ENCODE measurements at places on chromosomes 13 and 19.

GRCh38 chr19:43820098-43820883, 6.8 kb upstream of the ZNF283 start:
- H3K27ac ChIP-seq = no peak overlapping the region
- peaks cover 4% of the 10 kb centered on the region for H3K27me3 ChIP-seq
- no peak for DNase-seq
- H3K4me3 ChIP-seq = peak overlapping the region; percentile 26
- peaks cover 2% of the 10 kb centered on the region for H3K4me1 ChIP-seq

- no peak for DNase-seq
- no peaks in the 10 kb centered on the region for H3K36me3 ChIP-seq
- H3K27ac ChIP-seq = no peak overlapping the region
These were observed 11.6 kb downstream of the ARRDC5 start for GRCh38 chr19:4891066-4891465.

GRCh38 chr19:21566073-21566472, 60.7 kb downstream of the ZNF429 start:
- no peaks in the 10 kb centered on the region for H3K4me1 ChIP-seq
- H3K4me3 ChIP-seq = no peak overlapping the region
- H3K27me3 ChIP-seq = no peaks in the 10 kb centered on the region
- no peak overlapping the region for H3K27ac ChIP-seq
- no peaks in the 10 kb centered on the region for H3K36me3 ChIP-seq

DNA sequence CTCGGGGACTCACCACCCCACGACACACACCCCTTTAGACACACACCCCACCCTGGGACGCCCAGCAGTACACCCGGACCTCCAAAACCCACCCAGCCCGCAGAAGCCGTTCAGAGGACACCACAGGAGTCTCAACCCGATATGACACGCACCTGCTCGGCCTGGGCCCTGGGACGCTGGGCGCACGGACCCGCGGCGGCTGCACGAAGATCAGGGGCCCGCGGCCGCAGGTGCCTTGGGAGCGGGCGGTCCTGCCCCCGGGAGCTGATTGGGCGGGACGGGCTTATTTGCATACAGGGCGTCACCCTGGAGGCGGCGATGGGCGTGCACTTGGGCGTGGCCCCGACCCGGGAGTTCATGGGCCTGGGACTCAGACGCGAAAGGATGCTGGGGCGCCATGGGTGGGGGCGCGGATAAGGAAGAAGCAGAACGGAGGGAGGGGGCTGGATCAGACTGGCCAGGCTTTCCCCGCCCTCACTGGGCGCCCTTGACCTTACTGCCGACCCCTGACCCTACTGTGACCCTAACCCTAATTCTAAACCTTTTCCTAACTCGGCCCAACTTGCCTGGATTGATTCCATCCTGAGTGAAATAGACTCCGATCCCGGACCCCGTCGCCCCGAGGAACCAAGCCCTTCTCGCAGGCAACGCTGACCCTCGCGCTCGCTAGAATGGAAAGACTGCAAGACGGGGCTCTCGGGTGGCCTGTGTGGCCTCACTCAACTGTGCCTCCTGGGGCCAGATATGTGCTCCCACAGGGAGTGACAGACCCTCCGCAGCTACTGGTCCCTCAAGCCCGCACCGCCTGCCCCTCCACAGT, at the start of gene MEF2B:
TSS of gene MEF2B (minus strand) at position 211 of the 820 bp plus-strand sequence. CDS start 19,528 bp downstream, outside the sequence.
- H3K4me3 ChIP-seq = peak within 1 kb of the TSS; percentile 14
- H3K36me3 ChIP-seq = no peaks in the 10 kb centered on the region
- DNase-seq = peak; percentile 72
- peaks cover 4% of the 10 kb centered on the region for H3K27me3 ChIP-seq

DNA sequence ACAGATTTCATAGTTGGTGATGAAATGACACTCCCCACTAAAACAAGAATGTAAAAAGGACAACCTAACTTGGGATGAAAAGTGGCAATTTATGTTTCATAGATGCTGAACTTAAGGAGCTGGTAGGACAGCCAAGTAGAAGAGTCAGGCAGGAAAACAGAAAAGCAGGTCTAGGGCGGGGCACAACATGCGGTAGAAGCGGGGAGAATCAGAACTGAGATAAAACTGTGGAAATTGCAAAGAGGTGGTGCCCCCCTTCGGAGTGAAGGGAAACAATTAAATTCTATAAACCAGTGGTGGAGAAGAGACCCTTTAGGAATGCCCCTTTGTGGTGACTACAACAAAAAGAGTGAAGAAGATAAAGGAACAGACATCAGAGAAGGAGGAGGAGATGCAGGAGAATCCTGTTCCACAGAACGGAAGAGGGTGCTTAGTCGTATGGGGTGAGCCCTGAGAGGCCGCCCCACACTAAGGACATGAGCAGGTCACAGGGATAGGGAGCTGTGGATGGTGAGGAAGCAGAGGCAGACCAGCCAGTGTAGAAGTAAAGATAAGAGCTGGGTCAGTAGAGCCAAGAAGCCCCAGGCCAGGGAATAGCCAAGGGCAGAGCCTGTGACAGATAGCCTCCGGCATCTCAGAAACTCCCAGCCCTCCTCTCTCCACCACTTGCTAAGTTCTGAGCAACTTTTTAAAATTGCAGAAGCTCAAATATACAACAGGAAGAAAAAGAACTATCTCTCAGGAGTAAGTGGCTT, 100.3 kb upstream of the DOCK9 start:
- no peak overlapping the region for H3K4me3 ChIP-seq
- no peaks in the 10 kb centered on the region for H3K27me3 ChIP-seq
- H3K4me1 ChIP-seq = no peaks in the 10 kb centered on the region
- H3K36me3 ChIP-seq = no peaks in the 10 kb centered on the region
- no peak overlapping the region for H3K27ac ChIP-seq

DNA sequence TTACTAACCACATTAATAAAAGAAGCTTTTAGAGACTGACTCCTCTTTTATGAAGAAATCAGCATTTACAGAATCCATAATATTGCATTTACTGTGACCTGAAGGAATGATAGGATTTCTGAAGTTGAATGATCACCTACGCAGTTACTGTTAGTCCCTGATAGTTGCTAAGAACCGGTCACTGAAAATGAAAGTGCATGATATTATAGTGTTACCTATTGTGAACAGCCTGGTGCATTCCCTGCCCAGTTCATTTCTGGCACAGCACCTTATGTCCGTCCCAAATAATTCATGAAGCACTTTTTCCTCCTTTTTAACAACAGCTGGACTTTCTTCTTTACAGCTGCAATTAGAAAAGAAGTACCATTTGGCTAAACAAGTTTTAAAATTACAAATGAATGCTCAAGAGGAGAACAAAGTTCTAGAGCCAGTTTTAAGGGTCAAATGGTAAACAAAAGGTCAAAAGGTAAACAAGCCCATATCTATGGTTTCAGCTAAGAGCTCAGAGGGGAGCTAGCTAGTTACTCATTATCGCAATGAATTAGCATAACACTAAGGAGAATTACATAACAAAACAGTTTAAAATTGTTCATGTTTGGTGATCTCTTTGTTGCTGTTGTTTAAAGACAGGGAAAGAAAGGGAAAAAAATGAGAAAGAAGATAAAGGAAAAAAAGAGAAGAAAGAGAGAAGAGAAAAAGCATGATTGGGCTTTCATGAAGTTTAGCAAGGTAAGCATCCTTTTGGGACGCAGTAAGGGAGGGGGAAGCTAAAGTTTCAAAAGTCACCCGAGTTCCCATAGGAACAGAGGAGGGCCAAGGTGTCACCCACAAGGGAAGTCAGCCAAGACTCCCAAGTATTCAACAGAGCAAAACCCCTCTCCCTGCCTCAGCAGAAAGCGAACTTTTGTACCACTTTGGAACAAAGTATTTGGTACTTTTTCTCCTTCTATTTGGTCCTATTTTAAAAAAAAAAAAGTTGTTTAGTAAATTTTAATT, 50.2 kb downstream of the FLT3 start:
- peak; percentile 33 for DNase-seq
- H3K27me3 ChIP-seq = no peaks in the 10 kb centered on the region
- H3K27ac ChIP-seq = no peak overlapping the region
- no peaks in the 10 kb centered on the region for H3K36me3 ChIP-seq

GRCh38 chr13:61779456-61779855, 363.8 kb upstream of the PCDH20 start:
- no peaks in the 10 kb centered on the region for H3K36me3 ChIP-seq
- no peak for DNase-seq

- no peak overlapping the region for H3K4me3 ChIP-seq
- no peaks in the 10 kb centered on the region for H3K4me1 ChIP-seq
- H3K36me3 ChIP-seq = no peaks in the 10 kb centered on the region
- H3K27ac ChIP-seq = no peak overlapping the region
These were observed 8.9 kb downstream of the RASL11A start for GRCh38 chr13:27279506-27279905.

DNA sequence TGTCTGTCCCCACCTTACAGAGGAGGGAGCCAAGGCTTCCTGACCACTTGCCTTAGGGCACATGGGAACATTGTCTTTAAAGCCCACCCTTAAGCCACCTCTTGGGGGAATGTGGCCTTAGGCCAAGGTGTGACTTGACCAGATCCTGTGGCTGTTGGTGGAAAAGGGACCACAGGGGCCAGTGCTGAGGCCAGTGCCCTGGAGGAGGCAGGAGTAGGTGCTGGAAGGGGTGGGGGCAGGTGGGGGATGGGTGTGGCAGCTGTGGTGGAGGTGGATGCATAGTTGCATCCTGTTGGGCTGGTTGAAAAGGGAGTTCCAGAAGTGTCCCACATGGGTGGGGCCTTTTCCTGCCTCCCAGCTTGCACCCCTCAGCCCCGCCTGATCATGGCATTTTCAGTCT, 44.8 kb downstream of the DNM2 start:
- H3K4me1 ChIP-seq = 0 out of 2 replicates have a peak, but pooled peaks cover 3% of the 10 kb centered on the region
- H3K27me3 ChIP-seq = no peaks in the 10 kb centered on the region
- peaks cover 2% of the 10 kb centered on the region for H3K36me3 ChIP-seq
- DNase-seq = no peak

GRCh38 chr13:49657241-49657641, 28.9 kb downstream of the ARL11 start:
- H3K4me1 ChIP-seq = no peaks in the 10 kb centered on the region
- no peak overlapping the region for H3K27ac ChIP-seq
- H3K4me3 ChIP-seq = no peak overlapping the region
- no peaks in the 10 kb centered on the region for H3K27me3 ChIP-seq
- H3K36me3 ChIP-seq = peaks cover 3% of the 10 kb centered on the region

DNA sequence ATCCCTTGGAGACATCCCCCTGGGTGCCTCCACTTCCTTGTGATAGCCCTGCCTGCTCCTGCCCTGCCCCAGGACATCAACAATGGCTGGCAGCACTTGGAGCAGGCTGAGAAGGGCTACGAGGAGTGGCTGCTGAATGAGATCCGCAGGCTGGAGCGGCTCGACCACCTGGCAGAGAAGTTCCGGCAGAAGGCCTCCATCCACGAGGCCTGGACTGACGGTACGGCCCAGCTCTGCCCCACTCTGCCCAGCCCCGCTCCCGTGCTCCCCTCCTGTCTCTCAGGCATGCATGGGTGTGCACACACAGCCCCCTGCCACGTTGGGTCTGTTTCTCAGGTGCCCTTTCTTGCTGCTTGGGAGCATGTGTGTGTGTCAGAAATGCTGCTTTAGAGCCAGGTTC, 26.4 kb downstream of the CAPN12 start:
- H3K4me1 ChIP-seq = no peaks in the 10 kb centered on the region
- peaks cover 58% of the 10 kb centered on the region for H3K36me3 ChIP-seq
- H3K4me3 ChIP-seq = no peak overlapping the region
- no peak overlapping the region for H3K27ac ChIP-seq
- DNase-seq = no peak

GRCh38 chr19:12626958-12627357, 16.2 kb downstream of the ZNF791 start:
- peaks cover 31% of the 10 kb centered on the region for H3K36me3 ChIP-seq
- DNase-seq = no peak
- H3K4me1 ChIP-seq = no peaks in the 10 kb centered on the region

- DNase-seq = no peak
- no peak overlapping the region for H3K4me3 ChIP-seq
- H3K4me1 ChIP-seq = no peaks in the 10 kb centered on the region
- no peaks in the 10 kb centered on the region for H3K36me3 ChIP-seq
- H3K27ac ChIP-seq = no peak overlapping the region
These were observed 79.0 kb upstream of the ZNF536 start for GRCh38 chr19:30293051-30293785.

DNA sequence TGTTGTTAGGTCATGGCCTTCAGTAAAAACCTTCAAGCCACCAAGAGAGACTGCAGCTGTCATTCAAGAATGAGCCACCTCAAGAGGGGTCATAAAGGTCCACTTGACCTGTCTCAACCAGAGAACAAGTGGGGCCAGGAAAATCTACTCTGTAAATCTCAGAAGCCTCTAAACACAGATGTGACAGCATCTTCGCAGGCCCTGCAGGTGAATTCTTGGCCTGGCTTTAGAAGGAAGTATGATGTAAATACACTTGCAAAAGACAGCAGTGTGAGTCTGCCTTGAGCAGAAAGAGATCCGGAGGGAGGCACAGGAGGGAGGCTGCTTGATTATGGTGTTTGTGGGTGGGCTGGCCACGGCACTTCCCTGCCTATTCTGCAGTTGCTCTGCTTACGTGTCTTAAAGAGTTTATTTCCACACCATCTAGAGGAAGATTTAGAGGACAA, 1082.9 kb downstream of the UQCRFS1 start:
- no peaks in the 10 kb centered on the region for H3K27me3 ChIP-seq
- H3K36me3 ChIP-seq = no peaks in the 10 kb centered on the region
- H3K4me1 ChIP-seq = no peaks in the 10 kb centered on the region

DNA sequence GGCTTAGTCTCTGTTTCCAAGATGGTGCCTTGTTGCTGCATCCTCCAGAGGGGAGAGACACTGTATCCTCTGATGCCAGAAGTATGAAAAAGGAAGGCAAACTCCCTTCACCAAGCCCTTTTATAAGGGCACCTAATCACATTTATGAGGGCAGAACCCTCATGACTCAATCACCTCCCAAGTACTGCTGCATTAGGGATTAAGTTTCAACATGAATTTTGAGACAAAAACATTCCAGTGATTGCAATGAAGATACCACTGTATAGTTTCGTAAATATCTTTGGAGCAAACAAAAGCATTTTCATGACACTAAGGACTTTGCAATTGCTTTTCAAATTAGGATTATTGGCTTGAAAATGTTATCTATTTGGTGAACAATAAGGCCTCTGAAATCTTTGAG, 63.8 kb downstream of the RNF17 start:
- no peak for DNase-seq
- H3K4me3 ChIP-seq = no peak overlapping the region
- no peaks in the 10 kb centered on the region for H3K36me3 ChIP-seq
- H3K27me3 ChIP-seq = no peaks in the 10 kb centered on the region

DNA sequence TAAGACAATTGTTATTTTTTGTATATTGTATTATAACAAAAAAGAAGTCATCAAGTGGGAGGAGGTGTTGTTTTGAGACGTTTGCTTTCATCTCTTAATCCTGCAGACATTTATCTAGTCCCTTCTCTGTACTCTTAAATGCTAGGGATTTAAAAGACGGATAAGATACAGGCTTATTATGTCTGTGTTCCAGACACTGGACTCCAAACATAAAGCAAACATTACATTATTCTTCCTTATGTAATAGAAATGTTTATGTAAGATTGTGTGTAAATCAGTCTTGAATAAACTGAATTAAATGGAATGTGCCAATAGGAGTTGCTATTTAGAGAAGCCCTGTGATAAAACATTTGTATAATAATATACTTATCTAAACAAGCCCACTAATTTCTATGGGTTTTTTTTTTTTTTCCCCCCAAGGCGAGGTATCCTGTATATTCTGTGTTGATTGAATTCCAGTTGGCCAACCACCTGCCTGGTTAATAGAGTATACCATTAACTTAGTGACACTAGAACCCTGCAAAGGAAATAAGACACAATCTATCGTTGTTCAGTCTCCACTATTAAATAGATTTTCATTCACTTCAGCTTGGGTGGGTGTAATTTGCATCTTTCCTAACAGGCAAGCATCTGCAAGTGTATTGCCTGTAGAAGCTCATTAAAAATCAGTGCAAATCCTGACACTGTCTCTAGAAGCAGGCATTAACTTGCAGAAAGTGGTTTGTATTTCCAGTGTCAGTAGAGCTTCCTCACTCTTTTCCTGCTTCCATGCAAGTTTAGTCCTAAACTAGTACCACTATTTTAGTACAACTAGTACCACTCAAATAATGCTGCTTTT, 69.0 kb downstream of the LRCH1 start:
- no peak overlapping the region for H3K27ac ChIP-seq
- no peaks in the 10 kb centered on the region for H3K27me3 ChIP-seq
- no peaks in the 10 kb centered on the region for H3K36me3 ChIP-seq
- H3K4me3 ChIP-seq = no peak overlapping the region
- DNase-seq = no peak
